ENCODE measurements at places on chromosomes 7 and 10.

GRCh38 chr7:42025635-42026375, 211.2 kb downstream of the GLI3 start:
- no peak overlapping the region for H3K4me3 ChIP-seq
- no peaks in the 10 kb centered on the region for H3K4me1 ChIP-seq
- H3K27me3 ChIP-seq = no peaks in the 10 kb centered on the region
- H3K36me3 ChIP-seq = no peaks in the 10 kb centered on the region
- DNase-seq = no peak

DNA sequence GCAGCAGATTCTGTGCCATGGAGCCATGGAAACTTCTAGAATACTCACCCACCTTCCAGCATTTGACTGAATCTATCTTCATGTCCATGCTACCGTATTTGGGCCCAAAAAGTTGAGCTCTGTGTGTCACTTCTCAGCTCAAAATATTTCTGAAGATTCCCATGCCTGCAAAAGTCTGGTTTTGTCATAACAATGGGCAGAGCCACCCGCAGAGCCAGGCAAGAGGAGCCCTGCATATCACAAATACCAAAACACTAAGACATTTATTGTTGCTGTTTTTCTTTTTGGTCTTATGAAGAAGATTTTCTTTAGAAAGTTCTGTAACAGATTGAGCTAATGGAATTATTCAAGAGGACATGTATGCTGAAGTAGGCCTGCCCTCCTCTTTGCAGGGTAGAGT, 68.1 kb downstream of the PRTFDC1 start:
- no peak overlapping the region for H3K27ac ChIP-seq
- H3K36me3 ChIP-seq = no peaks in the 10 kb centered on the region
- DNase-seq = no peak
- no peak overlapping the region for H3K4me3 ChIP-seq

DNA sequence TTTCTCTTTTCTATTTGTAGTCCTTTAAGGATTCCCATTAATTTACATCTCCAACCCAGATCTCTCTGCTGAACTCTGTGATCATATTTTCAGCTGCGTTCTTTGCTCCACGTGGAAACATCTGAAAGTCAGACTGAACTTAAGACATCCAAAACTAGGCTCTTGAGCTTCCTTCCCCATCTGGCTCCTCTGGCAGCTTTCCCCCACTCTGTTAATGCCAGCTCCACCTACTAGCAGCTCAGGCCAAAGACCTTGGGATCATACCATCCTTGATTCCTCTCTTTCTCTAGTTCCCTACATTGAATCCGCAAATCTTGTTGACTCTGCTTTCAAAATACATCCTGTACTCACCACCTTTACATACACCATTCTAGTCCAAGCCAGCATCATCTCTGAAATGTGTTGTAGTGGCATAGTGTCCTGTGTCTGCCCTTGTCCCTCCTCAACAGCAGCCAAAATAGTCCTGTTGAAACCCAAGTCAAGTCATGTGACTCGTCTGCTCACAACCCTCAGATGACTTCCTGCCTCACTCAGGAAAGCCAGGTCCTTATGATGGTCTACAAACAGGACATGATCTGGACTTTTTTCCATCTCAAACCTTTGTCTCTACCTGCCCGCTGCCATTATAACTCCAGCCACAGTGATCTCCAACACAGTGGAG, 7.0 kb downstream of the REEP3 start:
- no peak for DNase-seq
- no peak overlapping the region for H3K27ac ChIP-seq
- no peaks in the 10 kb centered on the region for H3K27me3 ChIP-seq

GRCh38 chr10:4067931-4068561, 283.0 kb upstream of the KLF6 start:
- no peaks in the 10 kb centered on the region for H3K36me3 ChIP-seq
- no peak overlapping the region for H3K27ac ChIP-seq
- no peaks in the 10 kb centered on the region for H3K4me1 ChIP-seq
- no peak for DNase-seq
- no peaks in the 10 kb centered on the region for H3K27me3 ChIP-seq

- no peak overlapping the region for H3K4me3 ChIP-seq
- H3K27me3 ChIP-seq = peaks cover 99% of the 10 kb centered on the region
- H3K27ac ChIP-seq = no peak overlapping the region
- H3K4me1 ChIP-seq = peaks cover 10% of the 10 kb centered on the region
These were observed 10.7 kb downstream of the EMX2 start for GRCh38 chr10:117553142-117553814.

DNA sequence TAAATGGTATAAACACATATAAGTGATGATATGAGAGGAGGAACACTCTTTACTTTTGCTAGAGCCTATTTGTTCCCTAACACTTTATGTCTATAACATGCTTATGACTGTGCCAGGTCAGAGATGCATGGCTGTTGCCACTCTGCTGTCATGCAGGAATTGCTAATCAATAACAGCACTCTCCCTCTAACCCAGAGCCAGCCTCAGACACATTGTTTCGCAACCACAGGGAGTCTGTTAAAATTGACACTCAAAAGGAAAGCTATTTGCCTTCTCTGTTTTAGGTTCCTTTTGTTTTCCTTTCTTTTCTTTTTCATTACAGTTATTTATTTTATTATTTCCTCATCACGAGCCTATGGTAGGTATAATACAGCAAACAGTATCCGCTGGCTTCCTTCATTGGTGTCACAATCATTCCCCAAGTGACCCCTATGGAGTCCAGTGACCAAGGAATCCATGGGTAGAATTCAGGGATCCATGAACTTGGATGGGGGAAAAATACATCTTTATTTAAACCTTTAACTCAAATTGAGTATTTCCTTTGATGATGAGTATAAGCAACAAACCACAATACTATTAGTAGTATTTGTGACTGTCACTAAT, 6.8 kb downstream of the PON2 start:
- no peak overlapping the region for H3K4me3 ChIP-seq
- H3K4me1 ChIP-seq = peaks cover 25% of the 10 kb centered on the region
- DNase-seq = no peak
- H3K27ac ChIP-seq = no peak overlapping the region

- no peaks in the 10 kb centered on the region for H3K27me3 ChIP-seq
- peaks cover 86% of the 10 kb centered on the region for H3K36me3 ChIP-seq
These were observed 344.2 kb upstream of the GALNT17 start for GRCh38 chr7:70787771-70788170.

- no peak overlapping the region for H3K27ac ChIP-seq
- H3K4me1 ChIP-seq = no peaks in the 10 kb centered on the region
- DNase-seq = no peak
These were observed 182.1 kb downstream of the EVX1 start for GRCh38 chr7:27424749-27425148.

DNA sequence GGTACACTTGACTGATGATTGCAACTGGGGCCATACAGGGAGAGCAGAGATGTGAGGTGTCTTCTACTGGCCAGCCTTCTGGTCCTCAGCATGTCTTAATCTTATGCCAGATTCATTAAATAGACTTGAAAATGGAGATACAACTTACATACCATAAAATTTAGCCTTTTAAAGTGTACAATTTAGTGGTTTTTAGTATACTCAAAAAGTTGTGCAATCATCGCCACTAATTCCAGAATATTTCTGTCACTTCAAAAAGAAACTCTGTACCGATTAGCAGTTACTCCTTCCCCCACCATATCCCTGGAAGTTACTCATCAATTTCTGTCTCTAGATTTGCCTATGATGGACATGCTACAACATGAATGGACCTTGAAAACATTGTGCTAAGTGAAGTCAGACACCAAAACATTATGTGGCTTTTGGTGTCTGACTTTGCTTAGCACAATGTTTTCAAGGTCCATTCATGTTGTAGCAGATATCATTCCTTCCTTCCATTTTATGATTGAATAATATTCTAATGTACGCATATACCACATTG, 53.0 kb downstream of the SH2D4B start:
- H3K4me3 ChIP-seq = no peak overlapping the region
- H3K27ac ChIP-seq = no peak overlapping the region
- no peaks in the 10 kb centered on the region for H3K4me1 ChIP-seq

- H3K27me3 ChIP-seq = no peaks in the 10 kb centered on the region
- H3K36me3 ChIP-seq = no peaks in the 10 kb centered on the region
- H3K27ac ChIP-seq = no peak overlapping the region
- no peak overlapping the region for H3K4me3 ChIP-seq
These were observed 60.2 kb upstream of the ADGRA1 start for GRCh38 chr10:133027482-133027881.

DNA sequence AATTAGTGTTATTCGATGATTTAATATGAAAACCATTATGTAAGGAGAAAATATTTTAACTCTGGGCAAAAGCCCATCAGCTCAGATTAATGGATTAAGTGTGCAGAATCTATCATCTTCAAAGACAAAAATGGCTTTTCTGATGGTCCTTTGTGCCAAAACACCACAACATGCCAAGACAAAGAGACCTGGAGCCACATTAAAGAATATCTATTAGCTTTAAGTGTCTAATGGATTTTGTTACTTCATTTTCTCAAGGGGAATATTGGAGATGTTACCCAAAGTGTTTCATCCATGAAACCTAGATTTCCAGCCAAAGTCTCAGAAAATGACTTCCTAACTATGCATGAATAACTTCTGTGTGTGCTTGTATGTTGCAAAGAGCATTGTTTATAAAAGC, 57.3 kb downstream of the MKX start:
- H3K27ac ChIP-seq = no peak overlapping the region
- no peak overlapping the region for H3K4me3 ChIP-seq
- no peak for DNase-seq
- H3K4me1 ChIP-seq = no peaks in the 10 kb centered on the region
- no peaks in the 10 kb centered on the region for H3K36me3 ChIP-seq

DNA sequence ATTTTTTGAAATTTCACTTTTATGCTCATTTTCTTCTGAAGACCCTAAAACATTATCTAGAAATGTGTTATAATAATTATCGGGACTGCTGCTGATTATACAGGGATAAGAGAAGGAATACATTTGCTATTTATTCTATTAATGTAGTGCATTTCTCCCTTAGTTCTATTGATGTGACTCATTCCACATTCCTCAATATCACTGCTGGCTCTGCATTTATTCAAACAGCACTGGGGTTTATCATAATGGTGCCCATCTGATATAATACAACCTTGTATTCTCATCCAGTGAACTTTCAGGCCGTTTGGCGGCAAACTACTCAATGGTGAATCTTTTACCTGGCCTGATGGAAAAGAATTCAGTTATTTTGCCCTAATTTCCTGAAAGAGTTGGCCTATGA, 7.8 kb downstream of the KCND2 start:
- no peaks in the 10 kb centered on the region for H3K4me1 ChIP-seq
- H3K4me3 ChIP-seq = no peak overlapping the region

DNA sequence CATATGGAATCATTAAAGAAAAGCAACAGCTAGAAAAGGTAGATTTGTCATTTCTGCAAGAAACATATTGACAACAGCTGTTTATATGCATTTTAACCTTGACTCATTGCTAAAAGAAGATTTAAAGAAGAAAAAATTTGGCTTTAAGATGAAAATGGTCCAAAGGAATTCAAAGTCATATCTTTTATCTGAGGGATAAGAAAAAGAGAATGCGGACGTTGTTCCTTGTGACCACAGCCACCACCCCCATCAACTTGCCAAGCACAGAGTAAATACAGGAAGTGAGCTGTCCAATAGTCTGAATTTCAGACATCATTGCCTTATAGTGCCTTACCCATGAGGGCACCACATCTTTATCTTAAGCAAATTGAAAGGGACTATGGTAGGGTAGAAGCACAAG, 7.3 kb upstream of the CRPPA start:
- no peak for DNase-seq
- no peak overlapping the region for H3K4me3 ChIP-seq
- H3K36me3 ChIP-seq = no peaks in the 10 kb centered on the region
- no peak overlapping the region for H3K27ac ChIP-seq
- H3K4me1 ChIP-seq = no peaks in the 10 kb centered on the region

DNA sequence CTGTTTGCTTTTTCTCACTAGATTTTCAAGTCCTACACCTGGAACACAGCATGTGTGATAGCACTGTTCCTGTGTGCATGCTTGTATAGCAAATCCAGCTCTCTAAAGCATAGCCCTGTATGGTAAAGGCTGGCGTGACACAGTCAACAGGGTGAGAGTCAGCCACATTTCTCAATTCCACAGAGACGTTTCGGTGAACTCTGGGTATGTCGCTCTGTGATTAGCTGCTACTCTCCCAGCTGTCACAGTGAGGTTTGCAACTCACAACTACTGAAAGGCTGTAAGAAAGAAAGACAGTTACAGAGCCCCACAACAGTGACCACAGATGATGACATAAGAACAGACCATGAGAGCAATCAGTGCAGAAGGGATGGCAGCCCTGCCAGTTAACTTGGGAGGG, 170.6 kb upstream of the IMMP2L start:
- DNase-seq = no peak
- no peak overlapping the region for H3K27ac ChIP-seq
- H3K36me3 ChIP-seq = no peaks in the 10 kb centered on the region
- H3K4me1 ChIP-seq = no peaks in the 10 kb centered on the region

DNA sequence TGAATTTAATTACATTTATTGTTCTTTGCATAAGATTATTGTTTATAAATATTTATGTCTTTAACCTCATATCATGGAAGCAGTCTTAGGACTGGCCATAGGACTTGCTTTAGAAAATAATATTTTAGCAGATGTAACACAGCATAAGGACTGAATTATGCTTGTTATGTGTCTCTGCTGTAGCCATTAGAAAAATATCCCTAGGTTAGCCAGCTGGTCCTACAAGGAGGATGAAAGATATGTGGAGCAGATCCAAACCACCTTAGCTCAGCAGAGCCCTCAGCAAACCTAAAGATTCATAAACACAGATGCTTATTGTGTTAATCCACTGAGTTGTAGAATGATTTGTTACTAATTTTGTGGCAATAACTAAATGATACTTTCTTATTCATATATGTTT, 166.0 kb upstream of the COL1A2 start:
- DNase-seq = no peak
- no peaks in the 10 kb centered on the region for H3K27me3 ChIP-seq
- no peak overlapping the region for H3K27ac ChIP-seq
- H3K36me3 ChIP-seq = no peaks in the 10 kb centered on the region
- no peaks in the 10 kb centered on the region for H3K4me1 ChIP-seq
